ENCODE measurements at places on chromosomes 2 and 18.
A peak's percentile ranks its signal among the peaks of the same experiment; 100 is the strongest.

DNA sequence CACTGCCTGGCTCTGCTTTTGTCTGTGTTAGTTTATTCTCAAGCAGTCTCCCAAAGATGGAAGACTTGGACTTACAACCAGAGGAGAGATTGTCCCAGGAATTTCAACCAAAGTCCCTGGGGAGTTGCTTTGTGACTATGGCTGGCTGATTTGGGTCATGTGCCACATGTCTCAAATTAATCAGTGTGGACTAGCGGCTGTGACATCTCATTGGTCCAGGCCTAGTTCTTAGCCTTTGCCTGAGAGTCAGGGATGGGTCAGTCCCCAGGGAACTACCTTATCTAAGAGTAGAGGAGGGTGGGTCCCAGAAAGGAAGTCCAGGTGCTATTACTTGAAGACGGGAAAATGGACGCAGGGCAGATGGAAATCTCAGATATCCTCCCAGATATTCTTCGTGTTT is 217.1 kb downstream of the ACKR3 start:
- DNase-seq = no peak

DNA sequence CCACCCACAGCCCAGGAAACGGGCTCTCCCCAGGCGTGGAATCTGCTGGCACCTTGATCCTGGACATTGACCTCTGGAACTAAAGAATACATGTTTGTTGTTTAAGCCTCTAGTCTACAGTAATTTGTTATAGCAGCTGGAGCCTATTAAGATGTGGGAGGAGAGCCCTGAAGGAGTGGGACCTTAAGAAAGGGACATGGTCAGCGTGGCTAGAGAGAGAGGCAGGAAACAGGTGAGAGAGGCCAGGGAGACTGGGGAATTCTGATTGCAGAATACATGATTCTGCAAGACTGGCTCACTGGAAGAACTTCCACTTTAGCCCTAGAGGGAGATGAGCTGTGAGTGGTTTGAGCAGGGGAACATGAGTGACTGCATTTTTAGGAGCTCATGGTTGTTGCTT is 83.2 kb downstream of the CD8B2 start:
- no peak for DNase-seq

GRCh38 chr2:28544405-28544921 is 48.6 kb downstream of the PLB1 start:
- no peak for DNase-seq

DNA sequence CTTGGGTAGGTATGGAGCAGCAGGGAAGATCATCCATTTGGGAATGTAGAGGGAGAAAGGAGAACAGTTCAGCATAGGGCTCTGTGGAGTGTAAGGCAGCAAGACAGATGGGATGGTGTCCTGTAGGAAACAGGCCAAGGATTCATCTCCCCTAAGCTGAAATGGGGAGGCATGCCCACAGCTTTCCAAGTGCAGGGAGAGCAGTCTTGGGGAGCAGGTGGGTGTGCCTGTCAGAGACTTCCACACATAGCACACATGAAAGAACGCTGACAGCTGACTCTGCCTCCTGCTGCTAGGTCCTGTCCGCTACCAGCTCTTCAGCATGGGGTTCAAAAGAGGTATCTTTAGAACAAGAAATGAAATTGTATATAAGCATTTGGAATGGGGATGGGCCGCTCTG is 9.0 kb downstream of the SETBP1 start:
- DNase-seq = no peak

GRCh38 chr2:2507417-2507997 is 176.4 kb upstream of the MYT1L start:
- no peak for DNase-seq

DNA sequence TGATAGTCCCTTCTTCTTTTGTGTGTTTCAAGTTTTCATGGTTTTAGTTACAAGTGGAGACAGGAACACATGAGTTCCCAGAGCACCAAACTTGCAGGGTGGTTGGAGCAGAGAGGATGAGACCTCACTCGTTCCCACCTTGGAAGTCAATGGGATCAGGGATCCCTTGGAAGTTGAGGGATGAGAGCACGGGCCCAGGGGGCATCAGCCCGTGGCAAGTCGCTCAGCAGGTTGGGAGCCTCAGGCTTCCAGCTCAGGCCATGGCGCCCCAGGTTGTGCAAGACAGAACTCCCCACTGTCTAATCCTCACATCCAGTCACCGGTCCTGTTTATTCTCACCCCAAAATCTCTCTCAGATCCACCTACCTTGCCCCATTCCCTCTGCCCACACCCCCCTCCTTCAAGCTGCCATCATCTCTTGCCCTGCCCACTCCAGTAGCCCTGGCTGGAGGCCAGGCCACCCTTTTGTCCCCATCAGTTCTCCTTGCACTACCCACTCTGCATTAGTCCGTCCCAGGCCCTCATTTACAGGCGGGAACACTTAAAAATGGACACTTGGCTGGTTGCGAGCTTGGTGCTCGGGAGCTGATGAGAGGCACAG is 37.6 kb upstream of the FOSL2 start:
- peak; percentile 23 for DNase-seq

GRCh38 chr2:219362524-219363164 is 25.1 kb downstream of the DNPEP start:
- DNase-seq = peak; percentile 70

- DNase-seq = no peak
Measured at GRCh38 chr2:135030826-135031225, 16.4 kb downstream of the MAP3K19 start.

- DNase-seq = no peak
Measured at GRCh38 chr2:16165518-16166326, 225.4 kb downstream of the MYCN start.

DNA sequence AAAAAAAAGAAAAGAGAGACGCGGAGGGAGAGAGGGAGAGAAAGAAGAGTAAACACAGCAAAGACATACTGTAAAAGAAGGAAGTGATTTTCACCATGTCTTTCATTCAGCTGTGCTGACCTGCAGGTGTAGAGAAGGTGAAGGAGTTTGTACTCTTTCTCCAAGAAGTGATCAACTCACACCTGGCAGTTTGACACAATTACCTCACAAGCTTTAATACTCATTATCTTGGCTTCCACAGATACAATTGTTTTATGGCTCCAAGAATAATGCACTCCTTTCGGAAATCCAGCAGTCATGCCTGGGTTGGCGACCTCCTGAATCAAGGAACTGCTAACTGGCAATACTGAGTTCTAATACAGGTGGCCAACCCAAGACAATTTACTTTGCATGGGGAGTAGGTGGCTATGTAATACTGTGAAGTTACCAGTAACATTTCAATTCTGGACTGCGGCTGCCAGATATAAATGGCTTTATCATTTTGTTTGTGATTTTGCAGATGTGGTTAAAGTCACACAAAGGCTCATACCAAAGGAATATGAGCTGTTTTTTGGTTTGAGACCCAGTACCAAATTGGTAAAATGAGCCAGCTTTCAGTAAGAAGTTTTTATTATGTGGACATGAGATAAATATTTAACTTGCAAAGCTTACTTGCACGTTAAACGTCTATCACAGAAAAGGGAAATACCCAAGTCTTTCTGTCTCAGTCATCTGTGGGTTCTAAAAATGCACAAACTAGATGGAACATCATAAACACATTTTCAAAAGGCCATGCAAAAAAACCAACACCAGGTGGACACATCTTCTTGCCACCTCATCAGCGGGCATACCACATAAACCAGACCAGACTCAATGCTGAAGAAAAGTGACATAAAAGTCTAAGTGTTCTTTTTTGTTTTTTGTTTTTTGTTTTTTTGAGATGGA is 69.3 kb downstream of the NCKAP5 start:
- DNase-seq = no peak

- DNase-seq = peak; percentile 67
Measured at GRCh38 chr18:3875376-3875775, 425.4 kb downstream of the TGIF1 start.

DNA sequence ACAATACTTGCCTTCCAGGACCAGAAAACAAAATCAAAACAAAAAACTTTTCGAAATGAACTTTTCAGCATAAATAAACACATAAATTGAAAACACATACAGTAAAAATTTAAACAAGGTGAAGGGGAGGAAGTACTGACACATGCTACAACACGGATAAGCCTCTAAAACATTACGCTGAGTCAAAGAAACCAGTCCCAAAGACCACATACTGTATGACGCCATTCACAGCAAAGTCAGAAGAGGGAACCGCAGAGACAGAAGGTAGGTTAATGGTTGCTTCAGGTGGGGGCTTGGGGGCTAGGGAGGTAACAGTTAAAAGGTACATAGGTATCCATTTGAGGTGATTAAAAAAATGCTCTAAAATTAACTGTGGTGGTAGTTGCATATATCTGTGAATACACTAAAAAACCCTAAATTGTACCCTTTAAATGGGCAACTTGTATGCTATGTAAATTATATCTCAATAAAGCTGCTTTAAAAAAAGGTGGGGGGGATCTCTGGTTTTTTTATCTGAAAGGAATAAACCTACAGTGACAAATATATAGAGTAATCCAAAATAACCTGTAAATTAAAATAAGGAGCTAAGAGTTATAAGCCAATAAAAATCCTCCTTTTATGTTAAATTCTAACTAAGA is 7.1 kb downstream of the COX7A2L start:
- DNase-seq = no peak

GRCh38 chr2:238515377-238515776 is 88.7 kb downstream of the ASB1 start:
- no peak for DNase-seq

DNA sequence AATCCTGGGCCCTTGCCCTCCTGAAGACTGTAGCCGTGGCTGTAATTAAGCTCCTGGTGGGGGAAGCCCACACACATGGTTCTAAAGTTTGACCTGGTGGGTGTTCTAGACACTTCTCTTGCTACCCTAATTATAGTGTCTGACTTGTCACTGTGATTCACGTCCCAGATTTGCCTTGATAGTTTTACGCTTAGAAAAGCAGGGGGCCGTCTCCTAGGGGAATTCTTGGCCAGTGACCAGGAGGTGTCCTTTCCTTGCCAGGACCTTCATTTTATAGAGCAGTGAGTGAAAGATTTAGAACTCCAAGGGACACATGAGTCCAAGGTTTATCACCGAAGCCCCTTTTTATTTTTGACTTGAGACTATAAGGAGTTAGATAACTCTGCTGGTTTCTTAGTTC is 9.0 kb downstream of the TMEM214 start:
- DNase-seq = no peak

DNA sequence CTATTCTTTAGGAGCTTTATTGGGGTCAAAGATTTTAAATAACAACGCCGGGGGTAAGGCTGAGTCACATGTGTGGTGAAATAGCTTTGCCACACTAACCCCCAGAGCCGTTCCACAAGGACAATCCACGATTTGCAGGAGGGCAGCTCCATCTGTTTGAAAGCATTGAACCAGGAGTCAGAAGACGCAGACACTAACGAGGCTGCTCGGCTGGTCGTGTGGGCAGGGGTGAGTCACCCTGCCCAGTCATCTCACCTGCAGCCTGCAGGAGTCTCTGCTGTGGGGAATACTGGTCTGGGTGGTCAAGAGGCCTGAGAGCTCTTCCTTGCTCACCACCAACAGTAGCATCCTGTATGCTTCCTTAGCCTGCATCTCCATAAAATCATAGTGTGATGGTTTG is 149.2 kb upstream of the NCK2 start:
- no peak for DNase-seq
